ENCODE measurements at places on chromosomes 16 and 17.

GRCh38 chr17:34122515-34122914, 132.6 kb upstream of the CCL2 start:
- no peak for DNase-seq

DNA sequence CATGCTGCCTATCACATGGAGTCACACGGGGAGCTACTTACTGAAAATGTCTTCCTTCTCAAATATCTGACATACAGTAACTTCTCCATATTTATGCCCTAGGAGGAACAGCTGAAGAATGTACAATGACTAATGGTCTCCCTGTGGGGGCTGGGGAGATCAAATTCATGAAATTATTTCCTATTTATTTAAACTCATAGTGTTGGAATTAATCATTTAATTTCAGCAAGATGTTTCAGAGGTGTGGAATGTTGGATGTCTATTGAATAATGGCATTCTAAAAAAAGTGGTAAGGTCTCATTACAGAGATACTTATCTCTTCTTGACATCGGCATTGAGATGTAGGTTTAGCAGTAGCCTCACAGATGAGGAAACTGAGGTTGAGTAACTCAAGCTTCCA, 214.3 kb upstream of the CDH11 start:
- no peak for DNase-seq

- DNase-seq = no peak
Observed at GRCh38 chr16:64251742-64252141, 870.1 kb downstream of the CDH11 start.

GRCh38 chr17:64420143-64420670, 28.7 kb upstream of the MILR1 start:
- DNase-seq = no peak

GRCh38 chr17:79276821-79277220, 202.2 kb downstream of the ENGASE start:
- DNase-seq = no peak

- DNase-seq = no peak
Observed at GRCh38 chr17:9044772-9045463, 23.6 kb downstream of the NTN1 start.

DNA sequence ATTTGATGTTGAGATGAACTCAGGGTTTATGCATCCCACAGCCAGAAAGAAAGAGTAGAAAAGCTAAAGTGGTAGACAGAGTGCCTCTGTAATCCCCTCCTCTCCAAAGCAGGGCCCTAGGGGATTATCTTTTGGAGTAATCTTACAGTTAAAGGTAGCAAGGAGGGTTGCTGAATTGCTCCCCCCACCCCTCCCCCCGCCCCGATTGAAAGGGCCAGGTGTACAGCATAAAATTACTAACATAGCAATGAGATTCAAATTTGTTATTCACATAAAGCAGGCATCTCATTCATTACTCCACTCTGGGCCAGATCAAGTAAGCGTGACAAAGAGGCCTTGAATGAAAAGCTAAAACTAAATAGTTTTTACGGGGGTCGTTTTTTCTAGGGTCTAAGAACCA, 72.7 kb downstream of the STH start:
- DNase-seq = no peak

GRCh38 chr16:57539072-57539796, 2.9 kb upstream of the CCDC102A start:
- DNase-seq = no peak

GRCh38 chr16:2912330-2913199, 834 bp downstream of the FLYWCH1 start:
- DNase-seq = peak; percentile 80

- DNase-seq = no peak
Observed at GRCh38 chr16:1509307-1510221, 16.4 kb downstream of the TELO2 start.

DNA sequence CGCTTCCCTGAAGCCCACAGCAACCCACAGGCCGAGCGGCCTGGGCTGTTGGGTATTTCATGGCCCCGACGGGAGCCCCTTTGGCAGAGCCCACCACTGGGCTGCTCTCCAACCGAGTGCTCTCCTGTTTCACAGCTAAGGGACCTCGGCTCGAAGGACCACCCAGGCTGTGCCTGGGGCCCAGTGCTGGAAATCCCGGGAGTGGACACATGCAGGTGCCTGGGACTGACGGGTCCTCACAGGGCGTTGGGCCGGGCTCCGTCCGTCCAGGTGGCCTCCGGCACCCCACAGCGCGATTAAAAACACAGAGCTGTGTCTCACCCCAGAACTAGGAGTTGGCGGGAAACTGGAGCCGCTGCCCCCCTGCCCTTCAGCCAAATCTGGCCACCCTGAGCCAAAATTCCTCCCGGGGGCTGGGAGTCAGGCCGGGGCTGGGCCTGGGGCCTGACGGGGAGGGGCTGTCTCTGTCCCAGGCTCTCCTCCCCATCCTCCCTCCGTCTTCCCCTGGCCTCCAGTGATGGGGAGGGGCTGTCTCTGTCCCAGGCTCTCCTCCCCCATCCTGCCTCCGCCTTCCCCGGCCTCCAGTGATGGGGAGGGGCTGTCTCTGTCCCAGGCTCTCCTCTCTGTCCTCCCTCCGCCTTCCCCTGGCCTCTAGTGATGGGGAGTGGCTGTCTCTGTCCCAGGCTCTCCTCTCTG, 14.1 kb downstream of the UTS2R start:
- DNase-seq = no peak

GRCh38 chr16:16025214-16025968, 76.0 kb downstream of the ABCC1 start:
- DNase-seq = no peak

DNA sequence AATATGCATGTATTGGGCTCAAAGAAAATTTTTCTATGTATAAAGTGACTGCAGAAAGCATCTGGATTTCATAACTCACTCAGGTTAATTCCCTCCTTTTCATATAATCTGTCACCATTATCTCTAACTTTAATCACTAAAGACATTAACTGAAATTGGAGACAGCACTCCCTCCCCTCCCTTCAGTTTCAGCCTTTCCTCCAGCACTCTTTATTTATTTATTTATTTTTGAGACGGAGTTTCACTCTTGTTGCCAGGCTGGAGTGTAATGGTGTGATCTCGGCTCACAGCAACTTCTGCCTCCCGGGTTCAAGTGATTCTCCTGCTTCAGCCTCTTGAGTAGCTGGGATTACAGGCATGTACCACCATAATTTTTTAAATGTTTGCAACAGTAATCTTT, 43.1 kb downstream of the CDH8 start:
- no peak for DNase-seq

DNA sequence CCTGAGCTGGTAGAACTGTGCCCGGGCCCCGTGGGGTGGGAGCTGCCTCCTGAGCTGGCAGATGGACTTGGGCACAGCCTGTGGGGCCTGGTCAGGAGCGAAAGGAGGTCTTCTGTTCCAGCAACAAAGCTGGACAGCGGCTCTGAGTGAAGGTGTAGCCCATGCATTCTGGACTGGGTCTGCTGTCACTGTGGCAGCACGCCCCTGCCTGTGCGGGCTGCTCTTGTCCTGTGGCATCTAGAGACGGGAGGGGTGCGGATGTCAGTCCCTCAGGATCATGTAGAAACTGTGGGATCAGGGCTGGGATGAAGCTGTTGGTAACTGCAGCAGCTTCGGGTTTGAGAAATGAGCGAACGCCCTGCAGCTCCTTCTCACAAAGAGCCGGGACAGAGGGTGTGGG, 19.4 kb downstream of the BAIAP2 start:
- no peak for DNase-seq

- DNase-seq = no peak
Observed at GRCh38 chr17:77160091-77160874, 19.5 kb downstream of the SEC14L1 start.

DNA sequence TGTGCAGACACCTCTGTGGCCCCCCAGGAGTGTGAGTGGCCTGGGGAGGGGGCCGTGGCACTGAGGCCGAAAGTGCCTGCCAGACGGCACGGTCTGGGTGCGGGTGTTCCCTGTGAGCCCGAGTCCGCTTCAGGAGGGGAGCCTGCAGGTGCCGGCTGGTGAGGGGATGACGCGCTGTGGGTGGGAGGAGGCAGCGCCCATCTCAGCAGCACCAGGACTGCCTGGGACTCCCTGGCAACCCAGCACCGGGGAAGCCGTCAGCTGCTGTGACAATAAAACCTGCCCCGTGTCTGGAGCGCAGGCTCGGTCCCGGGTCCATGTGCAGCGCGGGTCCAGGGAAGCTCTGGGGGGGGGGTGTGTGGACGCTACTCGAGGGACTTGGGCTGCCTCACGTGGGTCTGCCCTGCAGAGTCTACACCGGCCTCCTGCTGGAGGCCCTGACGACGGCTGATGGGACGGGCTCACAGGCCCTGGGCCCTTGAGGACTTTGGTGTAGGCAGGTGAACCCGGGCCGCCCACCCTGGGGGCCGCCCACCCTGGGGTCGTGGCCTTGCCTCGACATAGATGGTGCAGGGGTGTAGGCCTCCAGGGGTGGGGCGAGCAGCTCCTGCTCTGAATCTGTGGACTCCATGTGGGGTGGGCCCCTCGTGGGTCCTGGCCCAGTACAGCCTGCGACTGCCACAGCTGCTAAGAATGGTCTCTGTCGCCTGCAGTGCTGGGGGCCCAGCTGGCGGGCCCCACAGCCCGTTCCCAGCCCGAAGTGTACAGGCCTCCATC, 5.9 kb upstream of the RAB40C start:
- no peak for DNase-seq

DNA sequence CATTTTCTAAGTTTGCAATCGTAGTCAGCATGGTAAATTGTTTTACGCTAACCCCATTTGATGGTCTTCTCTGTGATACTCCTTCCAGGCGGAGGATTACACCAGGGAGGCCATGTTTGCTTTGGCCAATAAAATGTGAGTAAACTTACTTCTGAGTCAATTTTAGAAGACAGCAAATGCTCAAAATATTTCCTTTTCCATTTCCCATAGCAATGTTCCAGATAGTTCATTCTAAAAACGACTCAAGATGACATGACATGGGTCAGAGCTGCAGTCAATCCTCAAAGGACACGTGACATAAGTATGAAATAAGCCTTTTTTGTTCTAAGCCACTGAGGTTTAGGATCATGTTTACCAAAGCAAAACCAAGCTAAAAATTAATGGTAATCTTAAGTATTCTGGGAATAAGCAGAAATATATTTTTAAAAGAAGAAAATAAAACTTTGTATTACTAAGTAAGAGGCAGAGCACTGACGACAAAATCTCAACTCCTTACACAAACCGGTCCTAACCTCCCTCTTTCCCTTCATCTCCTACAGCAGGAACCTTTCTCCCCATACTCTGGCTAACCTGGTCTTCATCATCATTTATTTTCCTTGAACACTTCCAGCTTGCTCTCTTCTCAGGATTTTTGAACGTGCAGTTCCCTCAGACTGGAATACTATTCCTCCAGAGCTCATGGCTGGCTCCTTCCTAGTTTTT, 266.2 kb downstream of the CEP112 start:
- no peak for DNase-seq

DNA sequence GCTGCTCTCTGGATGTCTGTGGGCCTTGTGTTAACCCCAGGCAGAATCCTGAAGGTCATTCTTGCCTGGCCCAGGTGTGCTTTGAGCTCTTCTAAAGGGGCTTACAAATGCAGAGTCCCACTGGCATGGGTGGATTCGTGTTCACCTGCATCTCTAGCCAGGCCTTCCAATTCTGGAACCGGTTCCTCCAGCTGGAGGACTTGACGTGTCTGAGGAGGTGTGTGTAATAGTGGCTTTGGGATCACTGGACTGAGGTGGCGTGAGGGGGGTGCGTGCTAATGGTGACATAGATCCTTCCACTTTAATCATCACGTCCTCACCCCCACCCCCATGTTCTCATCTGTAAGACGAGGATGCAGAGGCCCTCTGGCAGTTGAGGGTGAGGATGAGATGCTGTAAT, 4.8 kb downstream of the GSE1 start:
- DNase-seq = no peak

- no peak for DNase-seq
Observed at GRCh38 chr17:17757391-17757791, 76.1 kb downstream of the RAI1 start.

- no peak for DNase-seq
Observed at GRCh38 chr16:4110680-4111079, 5.6 kb downstream of the ADCY9 start.

- DNase-seq = peak; percentile 85
Observed at GRCh38 chr17:1648173-1648962, 1.3 kb downstream of the RILP start.

DNA sequence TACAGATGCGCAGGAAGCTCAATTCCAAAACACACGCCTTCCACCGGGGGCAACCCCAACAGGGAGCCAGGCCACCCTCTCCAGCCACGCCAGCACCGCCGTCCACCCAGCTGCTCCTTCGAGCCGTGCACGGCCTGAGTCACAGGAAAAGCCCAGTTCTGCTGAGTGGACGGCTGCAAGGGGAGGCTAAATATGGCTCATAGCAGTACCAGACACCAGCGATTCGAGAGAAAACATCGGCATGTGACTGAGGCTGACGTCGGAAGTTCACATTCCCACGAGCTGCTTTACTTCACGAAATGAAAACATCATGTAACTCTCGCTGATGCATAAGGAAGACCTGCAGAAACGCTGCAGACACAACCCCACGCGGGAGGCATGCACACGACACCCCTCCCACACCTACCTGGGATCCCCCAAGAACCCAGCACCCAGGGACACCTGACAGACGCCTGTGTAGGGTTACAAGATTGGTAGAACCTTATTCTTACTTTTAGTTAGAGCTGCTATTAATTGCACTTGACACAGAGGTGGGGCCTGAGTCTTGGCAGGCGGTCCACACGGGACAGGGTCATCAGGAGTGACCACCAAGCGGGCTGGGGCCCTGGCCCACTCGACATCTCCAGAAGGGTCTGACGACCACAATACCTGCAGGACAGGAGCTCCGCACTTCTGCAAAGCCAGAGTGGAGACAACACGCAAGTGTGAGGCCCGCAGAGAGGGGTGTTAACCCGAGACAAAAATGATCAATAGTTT, 116.8 kb downstream of the ANKRD11 start:
- peak; percentile 85 for DNase-seq

DNA sequence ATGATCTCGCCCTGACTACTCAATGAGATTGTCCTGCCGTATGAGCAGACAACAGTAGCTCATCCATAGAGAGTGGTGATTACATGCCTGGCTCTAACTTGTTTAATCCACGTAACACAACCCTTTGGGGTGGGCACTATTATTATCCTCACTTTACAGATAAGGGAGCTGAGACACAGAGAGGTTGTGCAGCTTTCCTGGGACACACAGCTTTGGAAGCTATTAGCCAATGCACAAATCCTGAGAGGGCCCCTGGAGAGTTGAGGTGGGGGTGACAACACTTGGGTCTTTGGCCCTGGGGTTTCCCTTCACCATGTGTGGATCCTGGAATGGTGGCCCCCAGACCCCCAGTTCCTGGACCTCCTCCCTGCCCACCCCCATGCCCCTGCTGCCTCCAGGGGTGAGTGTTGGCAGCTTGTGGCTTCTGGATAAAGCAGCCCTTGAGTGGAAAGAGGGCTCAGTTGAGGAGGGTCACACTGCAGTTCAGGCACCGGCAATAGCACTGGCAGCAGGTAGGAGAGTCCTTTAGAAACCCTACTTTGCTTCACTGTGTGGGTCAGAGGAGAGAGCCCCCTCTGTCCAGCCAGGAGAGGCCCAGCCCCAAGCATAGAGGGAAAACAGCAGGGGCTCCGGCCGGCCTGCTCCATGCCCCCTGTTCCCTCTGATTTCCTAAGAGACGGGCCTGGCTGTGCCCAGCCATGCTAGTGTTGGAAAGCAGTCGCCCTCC, 230.7 kb downstream of the KATNIP start:
- DNase-seq = no peak

- DNase-seq = peak; percentile 64
Observed at GRCh38 chr16:56355786-56356275, 69.5 kb downstream of the AMFR start.

GRCh38 chr17:30316736-30317135, 17.1 kb downstream of the TMIGD1 start:
- DNase-seq = no peak

All from sigmoid colon (tissue), 7 donors.